ENCODE measurements at places on chromosomes 3 and 15. TPM values are rescaled to one million over a fixed set of nuclear protein-coding genes. Genes with fewer than 3 reads are reported as not detected.

The RNF13 gene
- total RNA-seq, result 101 TPM

The IL16 gene
- total RNA-seq, result not detected

DNA sequence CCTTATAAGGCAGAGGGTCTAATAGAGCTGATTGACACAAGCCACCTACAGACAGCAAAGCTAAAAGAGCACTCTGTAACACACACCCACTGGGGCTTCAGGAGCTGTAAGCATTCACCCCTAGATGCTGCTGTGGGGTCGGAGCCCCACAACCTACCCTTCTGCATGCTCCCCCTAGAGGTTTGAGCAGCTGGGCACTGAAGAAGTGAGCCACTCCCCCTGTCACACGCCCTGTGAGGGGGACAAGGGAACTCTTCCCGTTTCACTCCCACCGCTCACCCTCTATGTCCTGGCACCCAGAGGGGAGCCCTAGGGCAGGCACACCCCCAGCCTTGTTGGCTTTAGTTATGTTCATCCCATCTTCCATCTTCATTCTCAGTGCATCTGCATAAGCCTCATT, 9.4 kb upstream of the CSTA start:
- peaks cover 4% of the 10 kb centered on the region for H3K36me3 ChIP-seq
- no peaks in the 10 kb centered on the region for H3K27me3 ChIP-seq
- H3K4me1 ChIP-seq, result peaks cover 21% of the 10 kb centered on the region
- H3K27ac ChIP-seq, result no peak overlapping the region
- no peak overlapping the region for H3K4me3 ChIP-seq
- DNase-seq, result no peak

- peaks cover 14% of the 10 kb centered on the region for H3K36me3 ChIP-seq
- H3K27me3 ChIP-seq, result peaks cover 43% of the 10 kb centered on the region
- peaks cover 20% of the 10 kb centered on the region for H3K4me1 ChIP-seq
- H3K27ac ChIP-seq, result no peak overlapping the region
- peak; percentile 57 for DNase-seq
- H3K4me3 ChIP-seq, result no peak overlapping the region
Measured at GRCh38 chr15:76057332-76058000, 2.3 kb upstream of the TMEM266 start.

DNA sequence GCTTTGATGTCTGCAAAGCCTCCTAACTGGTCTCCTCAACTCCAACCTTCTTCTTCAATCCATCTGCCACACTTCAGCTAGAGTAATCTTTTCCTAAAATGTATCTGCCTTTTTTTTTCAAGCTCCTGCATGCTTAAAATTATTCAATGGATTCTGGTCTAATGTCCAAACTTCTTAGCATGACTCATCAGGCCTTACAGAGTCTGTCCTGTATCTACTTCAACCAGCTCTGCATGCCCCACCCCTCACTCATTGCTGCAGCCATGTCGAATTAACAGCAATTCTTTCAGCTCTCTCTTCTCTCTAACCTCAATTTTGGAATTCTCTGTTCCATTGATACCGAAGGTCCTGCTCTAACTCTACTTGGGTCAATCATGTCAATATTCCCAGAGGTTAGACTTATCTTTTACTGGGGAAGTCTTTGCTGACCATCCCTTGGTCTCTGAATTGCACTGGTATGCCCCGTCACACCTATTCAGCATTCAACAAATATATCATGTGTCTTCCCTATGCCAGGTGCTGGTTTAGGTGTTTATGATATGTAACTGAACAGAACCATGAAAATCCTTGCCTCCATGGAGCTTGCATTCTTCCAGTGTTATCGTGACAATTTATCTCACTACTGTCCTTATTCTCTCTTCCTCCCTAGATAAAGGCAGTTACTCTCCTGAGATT, 88.5 kb upstream of the NANOGP8 start:
- H3K27me3 ChIP-seq, result no peaks in the 10 kb centered on the region
- no peaks in the 10 kb centered on the region for H3K4me1 ChIP-seq
- no peaks in the 10 kb centered on the region for H3K36me3 ChIP-seq
- H3K4me3 ChIP-seq, result no peak overlapping the region
- DNase-seq, result no peak

DNA sequence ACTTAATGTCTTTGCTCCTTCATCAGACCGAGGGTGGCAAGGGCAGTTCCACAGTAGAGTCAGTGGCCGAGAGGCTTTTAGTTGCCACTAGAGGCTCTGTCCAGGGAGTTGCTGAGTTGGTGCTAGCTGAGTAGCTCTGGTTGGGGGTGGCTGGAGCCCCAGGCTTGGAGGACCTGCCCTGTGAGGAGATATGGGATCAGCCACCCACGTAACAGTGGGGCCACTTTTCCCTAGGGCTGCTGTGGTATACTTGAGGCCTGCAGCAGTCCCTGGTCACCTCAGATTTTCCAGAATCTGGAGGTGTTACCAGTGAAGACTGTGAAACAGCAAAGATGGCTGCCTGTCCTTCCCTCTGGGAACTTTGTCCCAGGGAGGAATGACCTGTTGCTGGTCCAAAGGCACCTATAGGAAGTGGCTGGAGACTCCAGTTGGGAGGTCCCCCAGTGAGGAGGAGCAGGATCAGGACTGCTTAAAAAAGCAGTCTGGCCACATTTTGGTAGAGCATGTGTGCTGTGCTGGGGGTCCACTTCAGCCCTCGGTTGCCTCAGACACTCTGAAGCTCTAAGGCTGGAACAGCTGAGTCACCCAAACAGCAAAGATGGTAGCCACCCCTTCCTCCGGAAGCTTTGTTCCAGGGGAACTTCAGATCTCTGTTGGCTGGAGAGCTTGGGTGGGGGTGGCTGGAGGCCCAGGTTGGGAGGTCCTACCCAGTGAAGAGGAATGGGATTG, 72.9 kb downstream of the AKAP13 start:
- H3K27ac ChIP-seq, result no peak overlapping the region
- no peaks in the 10 kb centered on the region for H3K36me3 ChIP-seq
- H3K27me3 ChIP-seq, result no peaks in the 10 kb centered on the region
- peaks cover 61% of the 10 kb centered on the region for H3K4me1 ChIP-seq
- H3K4me3 ChIP-seq, result no peak overlapping the region

DNA sequence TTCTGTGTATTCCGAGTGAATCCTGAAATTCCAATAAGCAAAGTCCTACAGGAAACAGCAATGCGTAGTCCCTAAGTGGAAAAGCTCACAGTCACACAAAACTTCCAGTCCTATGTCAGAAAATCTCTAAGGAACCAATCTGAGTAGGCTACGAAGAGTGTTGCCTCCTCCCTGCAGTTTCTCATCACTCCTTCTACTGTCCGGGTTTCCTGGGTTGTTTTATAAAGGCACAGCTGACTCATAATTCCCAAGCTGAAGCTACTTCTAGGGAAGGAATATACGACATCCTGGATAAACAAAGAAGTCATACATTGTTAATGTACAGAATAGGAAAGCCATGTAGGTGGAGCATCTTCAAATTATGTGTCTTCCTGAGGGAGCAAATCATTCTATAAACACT, 65.7 kb upstream of the RGMA start:
- no peak overlapping the region for H3K27ac ChIP-seq
- no peaks in the 10 kb centered on the region for H3K4me1 ChIP-seq
- no peaks in the 10 kb centered on the region for H3K36me3 ChIP-seq
- no peak overlapping the region for H3K4me3 ChIP-seq
- H3K27me3 ChIP-seq, result peaks cover 24% of the 10 kb centered on the region
- DNase-seq, result no peak

DNA sequence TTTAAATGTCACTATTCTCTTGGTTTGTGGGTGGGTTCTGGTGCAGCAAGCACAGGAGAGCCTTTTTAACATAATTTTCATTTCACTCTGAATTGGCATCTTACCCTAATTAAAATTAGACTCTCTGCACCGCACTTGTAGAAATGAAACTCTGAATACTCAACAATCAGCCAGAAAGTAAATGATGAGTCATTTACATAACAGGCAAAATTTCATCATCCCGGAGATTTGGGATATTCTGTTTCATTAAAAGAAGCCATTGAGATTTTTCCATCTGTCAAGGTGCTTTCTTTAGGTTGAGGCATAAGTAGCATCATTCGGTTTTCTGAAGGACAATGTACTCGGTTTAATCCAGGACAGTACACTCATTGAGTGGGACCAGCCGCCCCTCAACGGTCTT, 111.0 kb downstream of the RFTN1 start:
- DNase-seq, result no peak
- no peak overlapping the region for H3K4me3 ChIP-seq
- H3K4me1 ChIP-seq, result peaks cover 10% of the 10 kb centered on the region
- no peaks in the 10 kb centered on the region for H3K36me3 ChIP-seq
- H3K27ac ChIP-seq, result no peak overlapping the region

DNA sequence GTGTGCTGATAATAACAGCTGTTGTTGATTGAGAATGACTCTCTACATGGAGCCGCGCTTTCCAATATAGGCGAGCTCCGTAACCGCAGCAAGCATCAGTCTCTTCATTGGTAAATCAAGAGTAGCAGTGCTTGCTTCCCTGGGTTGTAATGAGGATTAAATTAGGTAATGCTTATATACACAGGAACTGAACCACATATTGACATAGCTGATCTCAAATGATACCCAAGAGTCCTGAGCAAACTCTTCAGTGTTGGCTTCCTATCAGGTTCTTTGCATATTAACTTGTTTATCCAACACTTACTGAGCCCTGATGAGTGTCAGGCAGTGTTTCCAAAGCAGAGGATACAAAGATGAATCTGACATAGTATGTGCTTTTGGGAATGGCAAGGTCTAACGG, 46.4 kb upstream of the SLCO3A1 start:
- no peak overlapping the region for H3K4me3 ChIP-seq
- no peak for DNase-seq
- no peaks in the 10 kb centered on the region for H3K4me1 ChIP-seq
- H3K36me3 ChIP-seq, result no peaks in the 10 kb centered on the region

GRCh38 chr15:47792231-47792630, 74.9 kb downstream of the SEMA6D start:
- H3K4me3 ChIP-seq, result no peak overlapping the region
- no peak overlapping the region for H3K27ac ChIP-seq
- no peak for DNase-seq
- no peaks in the 10 kb centered on the region for H3K4me1 ChIP-seq
- no peaks in the 10 kb centered on the region for H3K36me3 ChIP-seq
- no peaks in the 10 kb centered on the region for H3K27me3 ChIP-seq

GRCh38 chr3:37945156-37945806, 45.3 kb upstream of the VILL start:
- DNase-seq, result no peak
- H3K4me1 ChIP-seq, result peaks cover 64% of the 10 kb centered on the region
- H3K4me3 ChIP-seq, result peak overlapping the region; percentile 49
- peaks cover 11% of the 10 kb centered on the region for H3K36me3 ChIP-seq
- no peaks in the 10 kb centered on the region for H3K27me3 ChIP-seq

DNA sequence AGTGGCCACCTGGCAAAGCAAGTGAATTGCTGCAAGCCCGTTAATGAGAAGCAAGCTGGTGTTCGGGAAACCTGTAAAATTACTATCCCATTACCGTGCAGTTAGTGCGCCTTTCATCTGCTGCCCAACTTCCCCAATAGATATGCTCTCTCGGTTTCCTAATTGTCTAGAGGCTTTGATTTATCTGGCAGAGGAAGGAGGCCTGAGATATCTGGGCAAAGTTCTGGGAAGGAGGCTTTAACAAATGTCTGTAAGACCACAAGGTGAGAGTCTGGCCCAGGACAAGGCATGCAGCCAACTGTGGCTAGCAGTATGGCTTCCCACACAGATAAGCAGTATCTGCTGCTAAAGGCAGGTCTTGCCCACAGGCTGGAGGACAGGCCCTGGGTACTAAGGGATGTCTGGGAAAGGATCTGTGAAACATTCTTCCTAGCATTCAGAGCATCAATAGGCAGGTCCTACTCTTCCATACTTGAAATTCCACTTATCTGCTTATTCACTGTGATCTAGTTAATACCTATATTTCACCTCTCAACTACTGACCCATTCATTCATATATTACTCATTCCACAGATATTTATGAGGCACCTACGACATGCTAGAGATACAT, 130.0 kb upstream of the SLC2A2 start:
- H3K36me3 ChIP-seq, result no peaks in the 10 kb centered on the region
- H3K4me3 ChIP-seq, result no peak overlapping the region
- H3K27ac ChIP-seq, result no peak overlapping the region
- H3K27me3 ChIP-seq, result no peaks in the 10 kb centered on the region
- DNase-seq, result no peak

DNA sequence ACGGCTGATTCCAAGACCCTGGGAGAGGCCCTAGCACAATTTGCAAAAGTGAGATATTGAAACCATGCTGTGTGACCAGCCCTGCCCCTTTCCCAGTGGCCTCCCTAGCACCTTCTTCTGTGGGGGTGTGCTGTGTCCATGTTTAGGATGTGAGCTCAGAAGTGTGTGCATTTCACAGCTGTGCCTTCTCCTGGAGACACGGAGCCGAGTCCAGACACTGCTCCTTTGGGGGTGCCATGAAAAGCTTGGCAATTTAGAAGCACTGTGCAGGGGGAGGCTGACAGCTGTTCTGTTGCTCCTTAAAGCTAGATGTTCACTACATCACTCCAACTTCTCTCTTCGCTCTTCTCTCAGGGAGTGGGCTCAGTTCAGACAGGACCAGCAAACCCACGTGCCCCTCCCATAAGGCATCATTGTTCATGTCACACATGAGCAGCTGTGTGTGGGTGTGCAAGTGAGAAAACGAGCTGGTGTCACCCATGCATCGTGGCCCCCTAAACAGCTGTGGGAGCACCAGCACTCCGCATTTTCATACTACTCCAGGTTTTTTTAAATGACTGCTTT, 492.6 kb downstream of the GABRG3 start:
- no peak for DNase-seq
- H3K4me3 ChIP-seq, result no peak overlapping the region
- H3K27me3 ChIP-seq, result no peaks in the 10 kb centered on the region
- no peak overlapping the region for H3K27ac ChIP-seq
- H3K4me1 ChIP-seq, result no peaks in the 10 kb centered on the region

DNA sequence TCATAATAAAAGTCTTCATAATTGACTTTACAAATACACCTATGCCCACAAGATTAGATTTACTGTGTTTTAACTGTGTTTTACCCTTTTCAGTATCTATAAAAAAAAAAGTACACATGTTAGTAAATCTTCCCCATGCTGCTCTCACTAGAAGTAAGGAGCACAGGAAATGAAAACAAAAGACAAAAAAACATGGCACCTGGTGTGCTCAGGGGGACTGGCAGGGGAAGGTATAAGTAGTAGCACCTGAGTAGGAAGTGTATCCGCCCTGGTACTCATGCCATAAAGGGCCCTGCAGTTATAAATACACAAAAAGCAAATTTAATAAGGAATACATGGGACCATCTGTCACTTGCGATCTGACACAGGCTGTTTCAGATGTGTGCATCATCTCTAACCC, 8.9 kb upstream of the ALDH1A2 start:
- H3K36me3 ChIP-seq, result no peaks in the 10 kb centered on the region
- no peak for DNase-seq
- no peak overlapping the region for H3K27ac ChIP-seq
- H3K27me3 ChIP-seq, result peaks cover 15% of the 10 kb centered on the region

Data from Calu3 (cell line).